ENCODE measurements at places on chromosomes 1 and 21. TPM values are rescaled to one million over a fixed set of nuclear protein-coding genes. Genes with fewer than 3 reads are reported as not detected.

The FCN3 gene
- not detected for total RNA-seq

The LYPD8 gene
- total RNA-seq, result not detected

The TNNI3K gene
- 1.9 TPM for total RNA-seq

The FOXJ3 gene
- total RNA-seq, result 48.8 TPM

The CSMD2 gene
- total RNA-seq, result 3.5 TPM

The PTPN14 gene
- 28.3 TPM for total RNA-seq

The CCDC185 gene
- not detected for total RNA-seq

The ALG14 gene
- total RNA-seq, result 0.53 TPM

The RHBDL2 gene
- 1.1 TPM for total RNA-seq

The CYP4B1 gene
- not detected for total RNA-seq

The BMP8B gene
- 0.24 TPM for total RNA-seq

The FMN2 gene
- total RNA-seq, result 1.7 TPM

The HFM1 gene
- total RNA-seq, result 15.1 TPM

The GUCA2A gene
- not detected for total RNA-seq

The GPR161 gene
- total RNA-seq, result 21.1 TPM

The RIMKLA gene
- 5.4 TPM for total RNA-seq

The GBP1 gene
- not detected for total RNA-seq

The TMEM51 gene
- total RNA-seq, result 5.2 TPM

The CRP gene
- not detected for total RNA-seq

The KCNE2 gene
- not detected for total RNA-seq

The DFFB gene
- total RNA-seq, result 4.8 TPM

The OR2L13 gene
- total RNA-seq, result not detected

The OLFML3 gene
- 13.4 TPM for total RNA-seq

The ERICH3 gene
- not detected for total RNA-seq

The ANKRD45 gene
- total RNA-seq, result 2.3 TPM

The AIDA gene
- total RNA-seq, result 75.2 TPM

The TRABD2B gene
- 0.34 TPM for total RNA-seq

The AJAP1 gene
- 0.19 TPM for total RNA-seq

The CD5L gene
- not detected for total RNA-seq

The GBP2 gene
- total RNA-seq, result not detected

The CHI3L1 gene
- 0.95 TPM for total RNA-seq

The OR2T33 gene
- total RNA-seq, result not detected

The SPRR4 gene
- total RNA-seq, result not detected

The ZSWIM5 gene
- total RNA-seq, result 5.8 TPM

Measured in neural progenitor cell (in vitro differentiated cells).